ENCODE measurements at places on chromosomes 16 and 17. TPM values are rescaled to one million over a fixed set of nuclear protein-coding genes. Genes with fewer than 3 reads are reported as not detected.

DNA sequence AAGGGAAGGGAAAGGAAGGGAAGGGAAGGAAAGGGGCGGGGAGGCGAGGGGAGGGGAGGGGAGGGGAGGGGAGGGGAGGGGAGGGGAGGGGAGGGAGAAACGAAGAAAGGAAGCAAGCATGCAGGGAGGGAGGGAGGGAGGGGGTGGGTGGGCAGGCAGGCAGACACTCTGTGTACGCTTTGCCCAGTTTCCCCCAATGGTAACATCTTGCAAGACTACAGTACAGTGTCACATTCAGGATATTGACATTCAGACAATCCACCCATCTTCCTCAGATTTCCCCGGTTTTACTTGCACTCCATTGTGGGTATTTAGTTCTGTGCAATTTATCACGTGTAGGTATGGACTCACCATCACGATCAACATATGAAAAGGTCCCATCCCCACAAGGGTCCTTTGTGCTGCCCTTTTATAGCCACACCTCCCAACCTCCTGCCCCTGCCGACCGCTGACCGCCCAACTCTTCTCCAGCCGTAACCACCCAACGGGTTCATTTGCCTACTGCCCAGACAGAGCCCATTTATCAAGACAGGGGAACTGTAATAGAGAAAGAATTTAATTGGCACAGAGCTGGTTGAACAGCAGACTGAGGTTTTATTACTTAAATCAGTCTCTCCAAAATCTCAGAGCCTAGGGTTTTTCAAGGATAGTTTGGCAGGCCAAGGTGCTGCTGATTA is 91.4 kb upstream of the FA2H start:
- DNase-seq = no peak

GRCh38 chr17:41076788-41077187 is 7.2 kb upstream of the KRTAP4-7 start:
- DNase-seq = no peak

- no peak for DNase-seq
Measured at GRCh38 chr17:34840750-34841149, 120.5 kb downstream of the CCT6B start.

DNA sequence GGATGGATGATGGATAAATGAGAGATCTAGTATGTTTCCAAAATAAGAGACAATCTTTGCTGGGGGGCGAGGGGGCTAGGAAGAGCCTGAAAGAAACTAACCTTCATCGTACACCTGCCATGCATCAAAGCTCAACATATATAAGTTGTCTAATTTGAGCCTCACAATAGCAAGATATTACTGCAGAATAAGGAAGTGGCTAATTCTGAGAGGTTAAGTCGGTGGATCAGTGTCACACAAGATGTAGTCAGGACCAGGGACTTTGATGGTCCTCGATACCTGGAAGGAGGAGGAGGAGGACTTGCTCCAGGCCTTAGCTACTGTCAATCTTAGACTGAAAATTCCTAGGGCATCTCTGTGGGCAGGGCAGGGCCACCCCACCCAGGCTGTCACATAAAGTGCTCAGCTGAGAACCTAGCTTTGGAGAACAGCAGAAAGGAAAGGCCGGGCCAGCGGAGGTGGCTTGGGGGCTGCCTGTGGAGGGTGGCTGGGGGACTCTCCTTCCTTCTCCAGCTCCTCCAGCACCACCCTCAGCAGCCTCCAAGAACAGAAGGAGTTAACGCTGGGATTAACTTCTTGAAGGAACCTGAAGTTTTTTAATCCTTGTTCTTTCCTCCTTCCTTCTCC is 460 bp upstream of the SLC13A2 start:
- no peak for DNase-seq

DNA sequence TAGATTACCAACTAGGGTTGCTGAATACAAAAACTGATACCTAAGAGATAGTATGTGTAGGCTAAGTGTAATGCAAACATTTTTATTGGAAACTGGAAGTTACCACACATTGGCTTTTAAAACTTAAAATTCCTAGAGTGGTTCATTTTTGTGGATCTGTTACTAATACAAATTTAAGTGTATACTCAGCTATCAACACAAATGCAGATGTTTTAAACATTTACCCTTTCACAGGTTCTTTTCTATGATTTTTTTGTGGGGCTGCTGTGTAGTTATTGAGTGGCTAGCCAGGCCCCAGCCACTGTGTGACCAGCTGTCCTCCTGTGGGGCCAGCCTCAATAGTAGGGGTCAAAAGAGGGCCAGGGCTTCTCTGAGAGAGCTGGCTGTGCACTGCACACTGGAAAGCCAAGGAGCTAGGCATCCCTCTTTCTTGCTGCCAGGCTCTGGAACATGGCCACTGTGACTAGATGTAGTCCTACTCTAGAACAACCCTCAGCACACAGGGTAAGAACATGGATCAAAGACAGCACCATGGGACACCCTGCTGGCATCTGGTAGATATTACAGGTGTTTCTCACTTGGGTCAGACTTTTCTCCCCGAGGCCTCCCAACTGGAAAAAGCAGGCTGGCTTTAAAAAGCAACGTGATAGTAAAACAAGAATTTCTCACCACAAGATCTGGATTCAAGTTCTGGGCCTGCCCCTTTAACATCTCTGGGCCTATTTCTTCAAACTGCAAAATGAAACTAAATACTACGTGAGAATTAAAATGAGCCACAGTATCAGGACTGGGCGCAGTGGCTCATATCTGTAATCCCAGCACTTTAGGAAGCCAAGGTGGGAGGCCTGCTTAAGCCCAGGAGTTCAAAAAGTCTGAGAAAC is 7.3 kb upstream of the VEZF1 start:
- DNase-seq = no peak

GRCh38 chr16:59042301-59042700 is 308.2 kb upstream of the GOT2 start:
- DNase-seq = no peak

DNA sequence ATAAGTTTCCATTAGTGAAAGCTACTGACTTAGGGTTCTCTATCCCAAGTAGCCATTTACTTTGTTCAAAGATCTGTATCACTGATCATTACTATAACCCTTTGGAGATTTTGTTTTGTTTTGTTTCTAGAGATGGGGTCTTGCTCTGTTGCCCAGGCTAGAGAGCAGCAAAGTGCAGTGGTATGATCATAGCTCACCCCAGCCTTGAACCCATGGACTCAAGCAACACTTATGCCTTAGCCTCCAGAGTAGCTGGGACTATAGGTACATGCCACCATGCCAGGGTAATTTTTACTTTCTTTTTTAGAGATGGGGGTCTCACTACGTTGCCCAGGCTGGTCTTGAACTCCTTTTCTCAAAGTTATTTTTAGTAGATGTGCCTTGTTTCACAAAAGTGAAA is 154.7 kb downstream of the KCNJ2 start:
- DNase-seq = no peak

DNA sequence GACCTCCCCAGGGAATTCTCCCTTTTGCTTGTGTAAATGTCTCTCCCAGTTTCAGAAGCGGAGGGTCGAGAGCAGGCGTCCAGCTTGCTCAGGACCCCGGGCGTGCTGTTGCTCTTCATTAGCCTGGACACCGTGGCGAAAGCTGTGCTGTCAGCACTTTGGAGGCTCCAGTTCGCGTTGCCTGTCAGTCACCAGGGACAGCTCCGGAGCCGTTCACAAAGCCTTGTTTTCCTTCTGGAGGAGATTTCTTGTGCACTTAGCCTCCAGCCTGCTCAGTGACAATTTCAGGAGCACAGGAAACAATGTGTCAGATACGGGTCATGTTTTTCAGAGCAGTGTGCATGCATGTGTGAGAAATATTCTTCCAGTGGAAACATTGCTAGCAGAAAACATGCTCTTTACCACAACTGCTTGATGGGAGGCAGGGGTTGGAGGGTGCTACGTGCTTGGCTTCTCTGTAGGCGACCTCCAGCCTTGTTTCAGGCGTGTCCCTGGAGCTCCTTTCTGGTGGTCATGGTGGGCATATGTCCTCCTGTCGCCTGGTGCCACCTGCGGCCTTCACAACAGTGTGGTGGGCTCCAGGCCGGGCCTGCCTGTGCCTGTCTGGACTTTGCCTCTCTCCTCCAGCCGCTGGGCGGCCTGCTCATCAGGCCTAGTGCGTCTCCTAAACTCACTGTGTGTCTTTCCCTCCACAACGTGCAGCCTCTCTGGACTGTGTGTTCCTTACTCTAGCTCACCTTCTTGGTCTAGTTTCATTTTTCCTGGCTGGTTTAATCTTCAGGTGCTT is 29.0 kb downstream of the ZNF750 start:
- DNase-seq = no peak

DNA sequence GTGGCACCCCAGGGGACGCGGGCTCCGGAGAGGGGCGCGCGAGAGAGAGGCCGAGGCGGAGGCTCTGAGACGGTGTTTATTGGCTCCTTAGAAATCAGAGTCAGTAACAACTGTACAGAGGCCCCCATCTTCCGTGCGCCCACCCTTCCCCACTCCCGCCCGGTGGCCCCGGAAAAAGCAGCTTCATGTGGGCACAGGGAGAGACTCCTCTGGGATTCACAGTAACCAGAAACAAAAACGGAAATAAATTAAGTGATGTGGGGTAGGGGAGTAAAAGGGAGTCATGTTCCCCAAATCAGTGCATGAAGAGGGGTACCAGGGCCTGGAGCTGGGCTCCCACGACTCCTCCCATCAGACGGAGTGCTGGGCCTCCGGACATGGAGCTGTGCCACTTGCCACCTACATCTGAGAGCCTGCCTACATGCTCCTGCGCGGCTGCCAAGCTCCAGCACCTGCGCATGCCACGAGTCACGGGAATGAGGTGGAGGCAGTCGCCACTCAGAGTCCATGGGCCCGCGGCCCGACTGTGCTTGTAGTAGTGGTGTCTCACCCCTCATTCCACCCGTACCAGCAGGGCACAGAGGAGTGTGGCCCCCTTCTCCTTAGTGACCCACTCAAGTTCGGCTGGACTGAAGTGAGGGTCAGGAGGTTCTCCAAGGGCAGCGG is 543 bp upstream of the GPS2 start:
- no peak for DNase-seq

DNA sequence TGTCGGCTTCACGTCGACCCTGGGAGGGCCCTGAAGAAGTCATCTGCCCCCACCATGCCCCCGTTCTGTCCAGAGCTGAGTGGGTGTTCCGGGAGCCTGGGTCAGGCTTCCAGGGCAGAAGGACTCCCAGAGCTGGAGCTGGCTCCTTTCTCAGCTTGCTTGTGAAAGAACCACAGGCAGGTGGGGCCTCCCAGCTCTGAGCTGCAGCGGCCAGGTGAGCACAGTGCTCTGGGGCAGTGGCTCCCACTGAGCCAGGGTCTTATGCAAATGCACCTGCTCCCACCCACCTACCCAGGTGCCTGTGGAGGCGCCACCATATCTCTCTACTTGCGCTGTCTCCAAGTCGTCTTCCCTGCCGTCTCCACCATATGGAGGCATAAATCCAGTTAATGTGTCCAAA is 140.0 kb upstream of the RPL38 start:
- no peak for DNase-seq

DNA sequence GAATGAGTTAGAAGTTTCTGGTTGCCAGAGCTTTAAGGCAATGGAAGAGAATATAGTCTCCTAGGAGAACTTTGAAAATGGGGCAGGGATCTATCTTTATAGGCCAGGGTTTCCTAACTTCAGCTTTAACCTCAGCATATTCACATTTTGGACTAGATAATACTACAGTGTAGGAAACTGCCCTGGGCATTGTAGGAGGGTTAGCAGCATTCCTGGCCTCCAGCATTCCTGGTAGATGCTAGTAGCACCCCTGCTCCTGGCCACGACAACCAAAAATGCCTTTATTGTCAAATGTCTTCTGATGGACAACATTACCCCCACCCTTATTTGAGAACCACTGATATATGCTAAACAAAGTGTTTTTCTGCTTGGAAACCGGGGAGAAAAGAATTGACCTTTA is 27.8 kb upstream of the MYO18A start:
- no peak for DNase-seq

DNA sequence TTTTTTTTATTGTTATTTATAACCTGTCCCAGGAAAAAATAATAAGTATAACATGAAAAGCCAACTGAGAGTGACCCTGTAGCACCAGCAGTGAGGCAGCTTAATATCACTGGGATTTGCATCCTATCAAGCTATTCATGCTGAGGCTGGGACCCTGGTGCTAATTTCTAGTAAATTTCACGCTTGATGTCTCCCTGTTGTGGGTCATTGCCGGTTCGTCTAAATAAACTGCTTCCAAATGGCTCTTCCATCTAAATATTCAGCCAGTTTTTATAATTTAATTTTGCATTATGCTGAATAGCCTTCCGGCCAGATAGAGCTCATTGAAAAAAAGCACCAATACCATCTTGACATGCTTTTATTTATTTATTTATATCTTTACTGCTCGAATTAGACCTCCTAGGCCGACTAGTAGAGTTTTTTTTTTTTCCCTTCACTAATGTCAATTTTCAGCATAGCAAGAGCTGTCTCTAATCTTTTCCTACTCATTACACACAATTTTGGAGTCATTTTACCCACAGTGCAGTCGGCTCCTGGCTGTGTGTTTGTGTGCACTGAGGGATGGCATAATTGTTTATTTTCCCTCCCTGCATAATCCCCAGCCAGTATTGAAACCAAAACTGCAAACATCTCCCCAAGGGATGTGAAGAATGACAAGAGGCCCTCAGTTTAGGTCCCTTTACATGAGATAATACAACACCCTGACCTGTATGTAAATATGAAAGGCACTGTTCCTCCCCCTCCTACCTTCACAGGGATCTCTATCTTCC is 168.8 kb downstream of the AATF start:
- no peak for DNase-seq

GRCh38 chr17:80108036-80108971 is 6.9 kb downstream of the GAA start:
- no peak for DNase-seq

DNA sequence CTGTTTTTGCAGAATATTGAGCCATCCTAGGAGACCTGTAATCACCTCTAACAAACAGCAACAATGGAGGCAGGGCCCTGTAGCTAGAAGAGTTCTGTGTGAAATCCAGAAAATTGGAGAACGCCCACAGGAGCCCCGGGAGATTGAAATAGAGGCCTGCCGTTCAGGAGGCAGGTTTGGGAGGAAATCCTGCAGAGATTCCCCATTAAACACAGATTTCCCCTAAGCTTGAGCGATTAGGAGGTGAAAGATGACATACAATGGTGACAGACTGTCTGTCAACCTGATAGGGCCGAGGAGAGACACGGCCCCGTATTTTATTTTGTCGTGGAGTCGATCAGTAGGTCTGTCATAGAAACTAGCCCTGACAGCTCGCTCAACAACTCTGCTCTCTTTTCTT is 18.2 kb downstream of the CDK5RAP3 start:
- DNase-seq = no peak

DNA sequence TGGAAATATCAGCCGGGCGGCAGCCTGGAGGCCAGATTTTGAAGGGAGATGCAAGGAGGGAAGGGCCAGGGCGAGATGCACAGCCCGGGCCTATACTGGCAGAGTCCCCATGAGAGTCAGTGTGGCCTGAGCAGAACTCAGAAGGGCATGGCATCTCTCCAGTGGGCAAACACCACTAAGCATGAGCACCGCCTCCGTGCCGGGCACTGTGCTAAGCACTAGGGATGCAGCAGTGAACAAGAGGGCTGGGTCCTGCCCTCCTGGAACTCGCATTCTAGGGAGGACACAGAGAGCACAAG is 33.5 kb downstream of the TK2 start:
- no peak for DNase-seq

RNFT1 gene
- 17.4 TPM for total RNA-seq

FDXR gene
- total RNA-seq = 4.3 TPM

GPR142 gene
- total RNA-seq = not detected

SLC5A11 gene
- total RNA-seq = not detected

BRICD5 gene
- 13.2 TPM for total RNA-seq

XYLT1 gene
- 1.8 TPM for total RNA-seq

GNPTG gene
- total RNA-seq = 35.0 TPM

CNGB1 gene
- not detected for total RNA-seq

TNFRSF12A gene
- total RNA-seq = 42.8 TPM

TEX2 gene
- total RNA-seq = 56.1 TPM

Measured in Right ventricle myocardium inferior (tissue), 1 donor.